ENCODE measurements at places on chromosomes 13 and 19.

- no peak for DNase-seq
Observed at GRCh38 chr13:49499889-49500660, 4.3 kb downstream of the PHF11 start.

DNA sequence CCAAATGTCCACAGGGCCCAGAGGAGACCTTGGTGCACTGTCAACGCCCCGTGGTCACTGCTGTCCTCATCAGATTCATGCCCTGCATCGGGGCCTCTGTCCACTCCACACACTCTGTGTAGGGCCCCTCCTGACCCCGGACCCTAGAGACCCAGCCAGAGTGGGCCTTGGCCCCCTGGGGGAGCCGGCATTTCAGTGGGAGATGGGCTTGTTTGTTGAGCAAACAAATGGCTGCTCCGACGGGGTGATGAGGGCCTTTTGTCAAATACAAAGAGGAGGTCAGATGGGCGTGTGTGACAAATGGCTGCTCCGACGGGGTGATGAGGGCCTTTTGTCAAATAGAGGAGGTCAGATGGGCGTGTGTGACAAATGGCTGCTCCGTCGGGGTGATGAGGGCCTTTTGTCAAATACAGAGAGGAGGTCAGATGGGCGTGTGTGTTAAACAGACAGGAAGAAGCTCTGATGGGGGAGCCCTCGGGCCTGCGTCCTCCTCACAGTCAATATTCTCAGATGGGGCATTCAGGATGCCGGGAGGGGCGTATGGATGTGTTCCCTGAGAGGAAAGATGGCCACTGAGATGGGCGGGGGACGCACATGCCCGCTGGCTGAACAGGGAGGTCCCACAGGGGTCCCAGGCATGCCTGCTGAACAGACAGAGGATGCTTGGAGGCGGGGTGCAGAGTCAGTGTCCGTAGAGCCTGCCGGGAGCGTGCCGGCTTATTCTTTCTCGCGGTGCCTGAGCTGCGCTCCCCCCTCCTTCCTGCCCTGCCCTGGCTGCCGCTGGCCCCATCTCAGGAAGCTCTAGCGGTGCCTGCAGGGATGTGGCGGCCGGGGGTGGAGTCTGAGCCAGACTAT, 36.3 kb downstream of the SMIM24 start:
- no peak for DNase-seq

DNA sequence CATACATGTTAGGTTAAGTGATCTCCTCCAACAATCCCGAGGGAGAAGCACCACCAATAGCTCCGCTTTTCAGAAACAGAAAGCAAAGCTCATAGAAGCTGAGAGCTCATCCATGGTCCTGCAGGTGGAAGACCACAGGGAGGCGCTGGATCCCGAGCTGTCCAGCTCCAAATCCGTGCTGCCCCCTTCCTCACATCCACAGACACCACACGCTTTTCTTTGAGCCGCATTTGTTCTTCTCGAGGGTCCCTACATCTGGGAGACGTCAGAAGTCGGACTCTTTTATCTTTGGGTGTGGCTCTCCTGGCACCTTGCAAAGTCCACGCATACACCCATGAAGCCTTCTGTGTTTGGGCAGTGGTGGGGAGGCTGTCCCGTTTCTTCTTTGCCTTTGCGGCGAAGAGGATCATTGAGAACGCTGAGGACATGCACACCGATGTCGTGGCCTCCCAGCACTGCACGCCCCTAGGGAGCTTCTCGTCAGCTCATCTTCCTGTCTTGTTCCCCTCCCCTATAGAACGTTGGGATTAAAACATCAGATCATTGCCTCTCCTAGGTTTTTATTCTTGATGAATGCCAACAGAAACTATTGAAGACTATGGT, 184.8 kb downstream of the TEX29 start:
- DNase-seq, result no peak

DNA sequence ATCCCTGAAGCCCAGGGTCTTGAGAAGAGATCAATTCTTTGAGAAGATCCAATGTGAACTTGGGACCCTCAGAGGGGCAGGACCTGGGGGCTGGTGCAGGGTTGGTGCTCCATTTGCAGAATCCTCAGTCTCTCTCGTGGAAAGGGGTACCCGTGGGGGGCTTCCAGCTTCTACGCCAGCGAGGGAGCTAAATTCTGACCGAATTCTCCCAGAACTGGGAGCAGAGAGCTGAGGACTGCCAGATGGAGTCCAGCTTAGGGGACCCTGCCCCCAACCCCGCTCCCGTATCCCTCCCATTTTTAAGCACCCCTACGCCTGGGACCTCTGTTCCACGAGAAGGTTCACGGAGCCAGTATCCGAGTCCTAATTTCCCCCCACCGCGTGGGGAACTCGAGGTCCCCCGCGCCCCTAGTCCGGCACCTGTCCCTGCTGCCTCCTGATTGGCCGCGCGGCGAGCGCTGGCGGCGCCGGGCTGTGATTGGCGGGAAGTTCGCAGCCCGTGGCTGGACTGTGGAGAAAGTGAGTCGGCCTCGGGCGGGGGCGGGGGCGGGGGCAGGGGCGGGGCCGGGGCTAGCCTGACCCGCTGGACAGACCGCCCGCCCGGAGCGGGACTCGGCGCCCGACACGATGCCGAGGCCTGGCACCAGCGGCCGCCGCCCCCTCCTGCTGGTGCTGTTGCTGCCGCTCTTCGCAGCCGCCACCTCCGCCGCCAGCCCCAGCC, 4.4 kb upstream of the LTBP4 start:
- no peak for DNase-seq

GRCh38 chr13:33911521-33911920, 93.6 kb downstream of the RFC3 start:
- no peak for DNase-seq

DNA sequence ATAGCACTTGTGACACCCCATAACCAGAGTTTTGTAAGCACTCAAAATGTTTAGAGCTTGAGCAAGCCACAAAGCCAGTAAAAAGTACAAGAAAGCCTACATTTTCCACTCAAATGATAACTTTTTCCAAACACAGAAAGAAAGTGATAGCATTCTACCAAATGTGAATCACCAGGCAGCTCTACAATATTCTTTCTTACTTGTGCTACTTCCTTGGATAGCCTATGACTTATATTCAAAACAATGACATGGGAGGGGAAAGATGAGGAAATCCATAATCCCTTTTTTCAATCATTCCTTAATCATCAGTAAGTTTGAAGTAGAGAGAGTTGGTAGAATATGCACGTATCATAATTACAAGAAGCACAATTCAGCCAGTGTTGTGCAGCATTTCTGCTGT, 650.8 kb upstream of the PCDH9 start:
- DNase-seq, result no peak

- no peak for DNase-seq
Observed at GRCh38 chr19:14475251-14476073, at the start of gene PTGER1. PTGER1 (minus strand) TSS chr19:14475354; CDS start chr19:14474320, 1,034 bp downstream.
